ENCODE measurements at places on chromosomes 6 and 20. TPM values are rescaled to one million over a fixed set of nuclear protein-coding genes. Genes with fewer than 3 reads are reported as not detected.

The PRND gene
- total RNA-seq = 2.4 TPM

The SRSF6 gene
- 31.9 TPM for total RNA-seq

The JPH2 gene
- total RNA-seq = 0.63 TPM

The LBP gene
- not detected for total RNA-seq

The BAK1 gene
- total RNA-seq = 16.5 TPM

The HS3ST5 gene
- not detected for total RNA-seq

The ULBP2 gene
- 4.7 TPM for total RNA-seq

The LY6G5C gene
- total RNA-seq = 1.8 TPM

The AGPAT1 gene
- 5.3 TPM for total RNA-seq

The SRMS gene
- not detected for total RNA-seq

The ABCC10 gene
- total RNA-seq = 12.8 TPM

The CRISP3 gene
- total RNA-seq = not detected

The SLC17A3 gene
- total RNA-seq = not detected

The TBX18 gene
- 31.0 TPM for total RNA-seq

The ULBP1 gene
- 0.16 TPM for total RNA-seq

The CSTF1 gene
- total RNA-seq = 44.6 TPM

The PGK2 gene
- total RNA-seq = not detected

The OPRL1 gene
- total RNA-seq = 5.0 TPM

The FERMT1 gene
- 0.38 TPM for total RNA-seq

The PPIL4 gene
- total RNA-seq = 31.0 TPM

The PPP1R3G gene
- 0.16 TPM for total RNA-seq

The VSX1 gene
- not detected for total RNA-seq

The TMEM14A gene
- 19.2 TPM for total RNA-seq

The GTSF1L gene
- not detected for total RNA-seq

The ECT2L gene
- total RNA-seq = not detected

The BTN1A1 gene
- not detected for total RNA-seq

The PCK1 gene
- total RNA-seq = not detected

The FRS3 gene
- 0.97 TPM for total RNA-seq

The CDC40 gene
- 10.8 TPM for total RNA-seq

The TFAP2A gene
- not detected for total RNA-seq

The GRIK2 gene
- total RNA-seq = 0.13 TPM

Data from bladder microvascular endothelial cell (primary cell).